GM23248 (cell line): ENCODE measurements at places on chromosomes 4 and X.
A peak's percentile ranks its signal among the peaks of the same experiment; 100 is the strongest.

DNA sequence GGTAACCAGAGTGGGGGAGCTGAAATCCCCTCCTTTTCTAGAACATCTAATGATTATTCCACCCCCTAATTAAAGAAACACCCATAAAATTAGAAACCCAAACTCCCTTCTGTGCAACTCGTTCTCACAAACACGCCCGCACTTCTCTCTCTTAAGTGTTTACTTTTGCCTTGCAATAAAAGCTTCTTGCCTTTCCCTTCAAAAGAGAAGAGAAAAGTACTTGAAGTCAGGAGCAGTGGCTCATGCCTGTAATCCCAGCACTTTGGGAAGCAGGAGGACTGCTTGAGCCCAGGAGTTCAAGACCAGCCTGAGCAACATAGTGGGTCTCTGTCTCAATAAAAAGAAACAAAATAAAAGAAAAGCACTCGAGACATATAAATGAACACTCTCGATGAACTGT lies 3.6 kb upstream of the GPR173 start:
- DNase-seq: no peak

GRCh38 chr4:80471756-80472155 lies 136.2 kb downstream of the CFAP299 start:
- DNase-seq: peak; percentile 24

GRCh38 chr4:18242919-18243693 lies 221.6 kb upstream of the LCORL start:
- DNase-seq: no peak

- DNase-seq: no peak
These were observed 228.9 kb upstream of the TTC29 start for GRCh38 chr4:147174591-147174990.

GRCh38 chr4:25633541-25633940 lies 22.1 kb upstream of the SLC34A2 start:
- DNase-seq: no peak

DNA sequence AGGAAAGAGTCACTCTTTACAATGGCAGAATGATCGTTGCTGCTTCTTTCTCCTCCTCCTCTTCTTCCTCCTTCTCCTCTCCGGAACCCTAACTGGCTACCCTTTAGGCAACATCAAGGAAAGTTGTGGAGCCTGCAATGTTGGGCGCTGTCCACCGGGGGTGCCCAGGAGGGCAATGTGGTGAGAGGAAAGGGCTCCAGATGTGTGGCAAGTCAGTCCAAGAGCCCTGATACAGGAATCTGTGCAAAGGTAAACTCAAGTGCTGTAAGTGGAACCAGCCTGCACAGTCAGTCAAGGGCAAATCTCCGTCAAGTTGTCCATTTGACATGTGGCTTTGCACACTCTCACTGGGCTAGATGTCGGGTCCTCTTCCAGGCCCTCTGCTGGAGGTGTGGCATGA lies 2.8 kb downstream of the RTL5 start:
- peak; percentile 49 for DNase-seq

GRCh38 chr4:44725726-44726037 lies 674 bp downstream of the GNPDA2 start:
- peak; percentile 56 for DNase-seq

DNA sequence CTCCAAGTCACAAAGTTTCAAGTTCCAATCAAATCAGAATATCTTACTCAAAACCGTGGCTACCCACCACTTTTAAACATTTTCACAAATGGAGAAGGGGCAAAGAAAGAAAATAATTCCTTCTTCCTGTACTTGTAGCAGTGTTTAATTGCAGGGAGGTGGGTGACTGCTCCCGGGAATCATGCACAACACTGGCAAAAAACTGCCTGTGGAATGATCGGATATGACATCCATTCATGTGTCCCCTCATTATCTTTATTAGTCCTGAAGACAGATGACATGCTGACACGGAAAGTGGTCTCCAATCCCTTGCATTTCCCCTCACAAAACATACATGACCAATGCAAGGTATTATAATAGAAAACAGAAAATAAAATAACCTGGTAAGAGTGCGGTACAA lies 2.0 kb downstream of the TSPAN5 start:
- DNase-seq: no peak

- no peak for DNase-seq
These were observed 12.7 kb downstream of the ARMCX6 start for GRCh38 chrX:101605146-101605545.

DNA sequence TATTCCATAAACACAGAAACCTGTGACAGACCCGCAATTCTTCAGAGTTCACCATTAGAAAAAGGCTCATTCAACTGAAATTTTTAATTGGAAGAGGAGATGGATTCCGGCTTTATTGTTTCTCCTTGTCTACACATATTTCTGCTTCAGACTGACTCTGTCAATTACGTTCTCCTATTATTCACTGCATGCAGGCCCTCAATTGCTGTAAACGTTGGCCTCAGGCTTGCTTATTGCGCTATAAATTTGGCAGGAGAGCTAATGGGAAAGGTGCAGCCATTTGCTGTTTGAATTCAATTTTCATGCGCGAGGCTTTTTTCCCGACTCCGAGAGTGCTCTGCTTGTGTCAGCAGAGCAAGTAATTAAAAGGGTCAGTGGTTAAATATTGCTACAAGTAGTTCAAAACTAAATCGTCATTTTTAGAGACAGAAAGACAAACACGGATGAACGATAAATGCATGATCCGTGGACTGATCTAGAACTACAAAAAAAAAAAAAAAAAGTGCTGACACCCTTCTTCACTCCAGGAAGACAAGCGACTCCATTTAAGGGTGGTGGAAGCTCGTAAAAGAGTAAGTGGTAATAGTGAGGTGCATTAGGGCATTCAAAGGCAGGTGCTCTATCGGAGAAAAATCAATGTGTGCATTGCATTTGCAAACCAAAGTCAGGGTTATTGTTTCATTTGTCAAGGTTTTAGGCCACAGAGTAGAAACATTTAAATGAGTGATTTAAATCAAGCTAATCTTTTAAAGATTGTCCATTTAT lies 841.6 kb upstream of the FRG1 start:
- DNase-seq: no peak

DNA sequence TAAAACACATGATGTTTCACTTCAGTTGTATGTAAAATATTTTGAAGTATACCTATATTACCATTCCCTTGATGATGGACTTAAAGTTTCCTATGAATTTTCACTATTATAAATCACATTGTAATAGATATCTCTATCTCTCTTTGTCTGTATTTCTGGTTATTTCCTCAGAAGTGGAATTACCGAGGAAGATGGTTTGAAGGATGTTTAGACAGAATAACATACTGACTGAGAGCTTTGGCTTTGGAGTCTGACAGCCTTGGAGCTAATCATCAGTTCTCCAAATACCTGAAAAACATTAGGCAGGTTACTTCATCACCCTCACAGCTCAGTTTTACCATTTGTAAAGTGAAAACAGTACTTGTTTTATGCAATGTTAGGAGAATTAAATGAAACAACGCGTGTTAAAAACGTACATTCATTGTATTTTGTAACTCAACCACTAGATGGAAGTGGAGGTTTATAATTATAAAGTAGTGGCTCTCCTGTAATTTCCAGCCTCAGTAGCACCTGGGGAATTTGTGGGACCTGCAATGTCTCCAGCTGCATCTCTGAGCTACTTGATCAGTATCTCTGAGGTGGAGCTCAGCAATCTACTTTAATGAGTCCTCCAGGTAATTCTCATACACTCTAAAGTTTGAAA lies 14.3 kb downstream of the JCHAIN start:
- DNase-seq: peak; percentile 59

GRCh38 chrX:154661170-154661569 lies 7.8 kb upstream of the CTAG2 start:
- no peak for DNase-seq

DNA sequence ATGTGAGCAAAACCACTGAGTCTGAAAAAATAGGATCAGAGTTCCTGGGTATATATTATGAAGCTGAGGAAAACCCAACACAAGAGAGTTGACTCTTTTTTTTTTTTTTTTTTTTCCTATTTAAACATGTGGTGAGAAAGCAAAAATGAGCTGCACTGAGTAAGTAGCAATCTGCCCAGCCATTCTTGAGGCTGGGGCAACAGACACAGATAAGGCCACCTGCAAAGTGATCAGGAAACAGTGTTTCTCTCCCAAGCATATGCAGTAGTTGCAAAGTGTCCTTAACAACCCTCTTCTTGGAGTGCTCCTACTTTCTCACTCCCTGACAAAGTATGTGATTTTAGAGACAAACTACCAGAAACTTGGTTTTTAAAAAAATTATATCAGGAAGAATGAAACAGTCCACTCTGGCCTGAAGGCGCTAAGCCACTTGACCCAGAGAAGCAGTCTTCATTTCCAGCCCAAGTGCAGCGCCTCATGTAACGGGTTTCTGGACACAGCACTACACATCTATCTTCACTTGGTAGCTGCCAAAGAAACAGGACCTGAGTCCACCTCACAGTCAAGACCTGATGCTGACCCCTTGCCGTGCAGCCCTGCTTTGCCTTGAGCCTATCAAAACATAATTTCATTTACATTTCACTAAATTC lies 124.6 kb upstream of the MAP3K15 start:
- no peak for DNase-seq
